Activated CD4-positive, alpha-beta T cell treated with anti-CD3 and anti-CD28 coated beads, Interleukin-2, amount 50 U/mL, for 24 hours (primary cell): ENCODE measurements at places on chromosomes 2 and 18.

DNA sequence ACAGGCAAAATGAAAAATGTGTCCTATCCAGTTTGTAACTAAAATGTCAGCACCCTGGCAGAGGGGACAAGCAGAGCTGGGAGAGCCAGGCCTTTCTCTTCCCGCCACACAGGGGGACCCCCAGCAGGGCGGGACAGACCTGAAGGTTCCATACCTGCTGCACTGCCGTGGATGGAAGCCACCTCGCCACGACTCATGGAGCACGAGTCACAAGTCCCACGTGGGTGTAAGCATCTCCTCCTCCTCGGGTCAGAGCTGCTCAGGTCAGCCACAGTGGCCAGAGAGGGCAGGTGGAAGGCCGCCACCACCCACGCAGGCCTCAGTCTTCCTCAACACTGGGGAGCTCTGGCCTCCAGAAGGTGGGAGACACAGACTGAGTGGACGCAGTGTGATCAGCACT, 21.0 kb downstream of the C1QL2 start:
- DNase-seq = no peak

DNA sequence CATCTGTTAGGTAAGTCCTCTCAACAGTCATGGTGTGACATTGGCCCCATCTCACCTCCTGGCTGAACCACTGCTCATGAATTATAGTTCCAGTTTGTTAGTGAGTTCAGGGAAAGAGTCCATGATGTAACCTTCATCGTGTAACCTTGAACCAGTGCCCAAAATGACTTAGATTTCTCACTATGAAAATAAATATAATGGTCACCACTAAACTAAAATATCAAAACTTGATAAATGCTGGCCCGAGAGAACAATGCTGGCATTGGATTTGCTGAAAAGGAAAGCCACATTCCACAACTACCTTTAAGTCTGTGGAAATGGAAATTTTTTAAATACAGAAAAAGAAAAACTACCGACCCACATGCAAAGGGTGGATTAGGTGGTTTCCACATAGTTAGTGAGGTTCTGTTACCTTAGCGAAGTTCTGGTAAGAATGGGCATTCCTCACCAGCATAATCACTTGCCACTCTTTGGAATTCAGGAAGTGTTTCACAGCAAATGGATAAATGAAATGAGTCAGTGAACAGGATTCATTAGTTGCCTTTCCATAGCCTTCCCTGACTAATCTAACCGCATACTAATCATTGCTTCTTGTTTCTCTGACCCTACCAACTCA, 133.9 kb upstream of the CTAGE1 start:
- no peak for DNase-seq

DNA sequence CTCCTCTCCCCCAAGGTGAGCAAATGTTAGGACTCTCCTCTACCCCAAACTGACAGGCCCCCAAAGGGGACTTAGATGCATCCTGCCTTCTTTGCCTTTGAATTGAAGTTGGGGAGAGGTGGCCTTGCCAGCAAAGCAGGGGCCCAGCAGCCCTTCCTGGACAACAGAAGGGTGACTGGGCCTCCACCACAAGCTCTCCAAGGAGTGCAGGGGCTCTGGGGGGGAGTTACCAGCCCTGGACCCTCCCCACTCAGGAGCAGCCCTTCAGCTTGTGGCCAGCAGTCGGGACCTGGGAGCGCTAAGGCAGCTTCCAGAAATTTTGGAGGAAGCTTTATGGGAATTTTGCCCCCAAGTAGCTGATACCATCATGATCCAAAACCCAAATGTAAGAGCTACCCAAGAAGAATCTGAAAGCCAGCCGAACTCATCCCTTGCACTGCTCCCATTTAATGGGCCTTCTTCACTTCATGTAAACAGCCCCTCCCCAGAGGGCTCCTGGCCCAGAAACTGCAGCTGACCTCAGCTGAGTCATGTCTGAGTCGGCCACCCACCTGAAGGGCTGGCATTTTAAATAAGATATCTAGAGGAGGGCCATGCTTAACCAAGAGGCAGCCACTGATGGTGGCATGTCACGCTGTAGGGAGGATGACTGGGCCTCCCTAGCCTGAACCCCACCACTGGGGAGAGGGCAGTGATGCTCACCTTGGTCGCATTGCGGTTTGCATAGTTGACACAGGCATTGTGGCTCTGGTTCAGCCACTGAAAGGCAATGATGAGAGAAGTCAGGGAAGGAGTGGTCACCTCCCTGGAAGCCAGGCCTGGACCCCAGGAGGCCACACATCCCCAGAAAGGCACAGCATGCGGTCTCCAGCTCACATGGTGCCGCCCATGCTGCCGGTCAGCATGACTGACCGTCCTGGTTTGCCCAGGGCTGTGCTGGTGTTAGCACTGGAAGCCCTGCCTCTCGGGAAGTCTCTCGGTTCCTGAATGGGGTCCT, 71.5 kb downstream of the SFXN5 start:
- no peak for DNase-seq

DNA sequence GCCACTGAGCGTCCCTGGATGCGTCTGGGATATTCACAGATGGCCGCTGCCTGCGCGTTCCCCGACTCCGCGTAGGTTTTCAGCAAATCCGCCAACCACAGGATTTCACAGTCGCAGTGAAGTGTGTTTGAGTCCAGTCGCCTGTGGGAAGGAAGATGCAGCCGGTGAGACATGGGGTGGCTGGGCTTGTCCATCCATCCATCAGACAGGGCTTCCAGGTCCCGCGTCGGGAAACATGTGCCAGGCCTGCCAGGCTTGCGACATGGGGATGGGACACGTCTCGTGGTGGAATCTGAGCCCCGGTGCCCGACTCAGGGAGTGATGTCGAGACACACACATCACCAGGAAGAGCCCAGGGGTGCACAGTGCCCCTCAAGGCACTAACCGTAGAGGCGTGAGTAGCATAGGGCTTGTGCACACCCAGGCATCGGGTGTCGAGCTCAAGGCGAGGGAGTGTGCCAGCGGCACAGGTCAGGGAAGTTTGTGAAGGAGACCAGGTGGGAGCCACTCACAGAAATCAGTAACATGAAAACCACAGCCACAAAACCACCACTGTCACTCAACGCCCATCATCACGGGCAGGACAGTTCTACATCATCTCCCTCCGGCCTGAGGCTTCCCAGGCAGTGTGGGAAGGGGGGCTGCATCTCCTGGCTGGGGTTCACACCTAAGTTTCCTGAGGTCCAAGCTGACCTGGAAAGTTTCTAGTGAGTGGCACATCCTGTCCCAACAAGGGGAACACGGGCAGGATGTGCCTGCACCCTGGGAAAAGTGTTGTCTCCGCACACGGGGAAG, 63.9 kb downstream of the PXDN start:
- no peak for DNase-seq

DNA sequence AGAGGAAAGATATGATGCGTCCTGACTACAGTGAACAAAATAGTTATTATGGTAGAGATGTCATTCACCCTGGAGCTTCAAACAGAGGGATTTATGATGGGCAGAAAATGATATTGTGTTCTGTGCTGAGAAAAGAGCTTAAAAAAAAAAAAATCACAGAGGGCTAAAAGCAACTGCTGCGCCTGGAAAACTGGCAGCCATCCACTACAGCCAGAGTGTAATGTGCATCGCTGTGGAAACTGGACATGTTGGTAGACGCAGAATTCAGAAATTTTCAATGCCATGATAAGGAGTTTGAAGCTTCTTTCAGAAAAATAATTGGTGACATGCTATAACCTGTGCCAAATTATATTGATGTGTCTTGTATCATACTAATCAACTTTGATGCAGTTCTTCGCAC, 122.9 kb upstream of the SOX11 start:
- DNase-seq = no peak

DNA sequence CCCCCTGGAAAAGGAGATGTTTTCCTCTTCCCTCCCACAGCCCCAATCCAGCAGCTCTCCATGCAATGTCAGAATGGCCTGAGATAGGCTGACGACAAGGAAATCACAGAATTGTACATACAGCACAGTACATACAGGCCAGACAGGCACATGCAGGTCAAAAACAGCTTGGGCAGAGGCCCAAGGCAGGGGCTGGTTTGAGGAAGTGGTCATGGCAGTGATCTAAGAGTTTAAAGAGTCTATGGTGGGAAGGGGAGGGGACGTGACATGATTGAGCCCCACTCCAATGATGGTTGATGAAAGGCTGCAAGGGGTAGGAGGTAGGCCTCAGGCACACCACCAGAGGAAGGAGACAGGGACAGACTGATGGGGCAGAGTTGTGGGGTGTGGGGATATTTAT, 4.3 kb downstream of the DCTN1 start:
- DNase-seq = no peak

GRCh38 chr18:23956483-23956882, 58.1 kb upstream of the TTC39C start:
- DNase-seq = no peak

GRCh38 chr2:241003830-241004564, 5.6 kb downstream of the SNED1 start:
- no peak for DNase-seq

- no peak for DNase-seq
Measured at GRCh38 chr2:240645346-240645745, 20.1 kb downstream of the GPR35 start.

DNA sequence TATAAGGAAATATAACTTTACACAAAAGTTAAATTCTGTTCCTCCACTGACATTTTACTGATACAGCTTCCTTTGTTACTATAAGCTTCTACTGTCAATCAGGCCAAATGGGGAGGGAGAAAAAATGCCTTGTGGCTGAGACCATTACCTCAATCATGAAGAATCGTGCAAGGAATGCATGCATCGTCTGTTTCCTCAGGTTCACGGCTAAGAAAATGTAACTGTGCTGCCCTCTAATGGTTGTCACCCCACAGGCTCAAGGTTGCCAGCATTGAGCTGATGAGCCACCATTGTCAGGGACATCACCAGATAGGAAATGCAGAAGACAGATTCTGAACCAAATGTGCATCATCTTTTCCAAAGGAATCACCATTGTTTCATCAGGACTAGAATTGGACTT, 426.9 kb downstream of the CDH2 start:
- no peak for DNase-seq
